H54 (cell line): ENCODE measurements at places on chromosomes 12 and 14.

DNA sequence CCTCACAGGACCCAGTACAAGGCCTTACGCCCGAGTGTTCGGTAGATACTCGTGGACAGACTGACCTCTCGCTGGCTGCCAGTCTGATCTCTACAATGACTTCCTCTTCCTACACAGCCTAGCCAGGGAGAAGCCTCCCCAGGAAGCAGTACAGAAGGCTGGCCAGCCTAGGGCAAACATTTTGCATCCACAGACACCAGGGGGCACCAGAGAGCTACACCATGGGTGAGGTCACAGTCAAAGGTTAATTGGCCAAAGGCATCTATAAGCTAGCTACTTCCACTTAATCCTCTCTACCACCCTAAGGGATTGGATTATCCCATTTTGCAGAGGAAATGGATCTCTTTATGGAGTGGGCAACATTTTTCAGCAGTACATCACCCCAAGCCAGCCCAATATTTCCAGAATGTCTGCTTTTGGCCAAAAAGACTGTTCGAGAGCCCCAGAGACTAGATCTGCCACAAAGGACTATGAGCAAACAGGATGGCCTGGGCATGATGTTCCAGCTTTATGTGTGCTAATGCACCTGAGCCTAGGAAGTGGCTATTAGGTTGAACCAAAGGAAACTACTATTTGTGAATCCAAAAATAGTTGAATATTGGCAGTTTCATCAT, 14.6 kb upstream of the PNMA1 start:
- peak; percentile 92 for DNase-seq

GRCh38 chr12:46718495-46718894, 107.3 kb downstream of the SLC38A4 start:
- no peak for DNase-seq

GRCh38 chr14:30621940-30622830, at the start of gene SCFD1:
TSS of gene SCFD1 (plus strand) at chr14:30622319. CDS start at chr14:30622339, 20 bp downstream.
- DNase-seq = peak; percentile 34

DNA sequence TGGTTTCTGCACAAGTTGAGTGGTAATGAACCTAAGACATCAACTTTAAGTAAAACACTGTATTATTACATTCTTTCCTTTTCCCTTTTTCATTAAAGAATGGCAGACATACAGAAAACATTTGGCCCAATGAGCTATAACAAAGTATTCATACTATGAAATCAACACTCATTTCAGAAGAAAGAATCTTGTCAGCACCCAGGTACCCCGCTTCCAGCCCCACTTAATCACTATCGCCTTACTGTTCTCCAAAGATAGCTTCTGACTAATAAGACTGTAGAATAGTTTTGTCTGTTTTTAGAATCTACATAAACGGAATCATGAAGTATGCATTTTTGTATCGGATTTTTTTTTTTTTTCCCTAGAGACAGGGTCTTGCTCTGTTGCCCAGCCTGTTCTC, 9.5 kb downstream of the CNTN1 start:
- DNase-seq = no peak

GRCh38 chr14:79596551-79596950, 614.8 kb downstream of the DIO2 start:
- DNase-seq = no peak

DNA sequence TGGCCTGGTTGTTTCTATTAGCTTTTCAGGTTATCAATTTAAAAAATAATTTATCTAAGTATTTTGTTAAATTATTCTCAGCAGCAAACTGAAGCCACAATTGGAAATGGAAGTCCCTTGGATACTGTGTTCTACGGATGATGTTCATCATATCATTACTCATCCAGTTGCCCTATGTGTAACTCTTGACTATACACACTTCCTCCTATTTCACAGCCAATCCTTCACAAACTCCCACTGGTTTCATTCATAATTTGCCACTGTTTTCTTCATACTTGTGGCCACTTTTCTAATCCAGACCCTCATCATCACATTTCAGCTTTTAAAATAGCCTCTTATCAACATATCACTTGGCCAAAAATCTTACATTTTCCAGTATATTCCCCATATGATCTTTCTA, 84.0 kb downstream of the CATSPERB start:
- DNase-seq = no peak

- no peak for DNase-seq
Observed at GRCh38 chr14:21924479-21924878, 250.9 kb upstream of the OR4E1 start.

- no peak for DNase-seq
Observed at GRCh38 chr14:89206389-89207031, 210.5 kb downstream of the FOXN3 start.

DNA sequence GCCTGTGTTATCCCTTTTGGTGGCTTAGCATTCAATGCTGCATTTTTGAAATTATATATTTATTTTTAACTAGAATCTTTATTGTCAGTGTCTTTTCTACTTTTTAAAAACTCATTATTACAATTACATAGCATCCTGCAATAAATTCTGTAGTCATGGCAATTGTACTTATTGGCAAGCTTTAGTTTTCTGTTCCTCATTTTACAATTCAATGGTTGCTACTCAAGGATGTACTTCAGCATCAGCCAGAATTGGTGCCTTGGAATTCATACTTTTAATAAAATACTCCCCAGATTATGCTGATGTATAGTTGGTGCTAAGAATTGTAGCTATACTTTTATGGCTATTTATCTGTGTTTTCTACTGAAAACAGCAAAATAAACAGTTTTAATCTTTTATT, 1756.8 kb upstream of the SEL1L start:
- DNase-seq = no peak

DNA sequence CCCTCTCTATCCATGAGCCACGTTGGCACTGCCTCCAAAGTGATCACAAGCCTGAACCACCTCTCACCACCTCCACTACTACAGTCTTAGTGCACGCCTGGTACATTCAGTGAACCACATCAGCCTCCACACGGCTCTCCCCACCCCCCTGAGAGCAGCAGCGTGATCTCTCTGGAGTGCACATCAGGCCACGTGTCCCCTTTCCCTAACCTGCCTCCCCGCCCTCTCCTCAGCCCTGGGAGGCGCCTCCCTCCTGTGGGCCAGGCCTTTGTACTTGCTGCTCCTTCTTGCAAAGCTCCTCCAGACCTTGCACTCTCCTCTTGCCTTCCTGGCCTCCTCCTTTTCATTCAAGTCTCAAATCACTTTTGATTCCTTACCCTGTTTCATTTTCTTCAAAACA, 49.8 kb downstream of the SLC6A12 start:
- no peak for DNase-seq

DNA sequence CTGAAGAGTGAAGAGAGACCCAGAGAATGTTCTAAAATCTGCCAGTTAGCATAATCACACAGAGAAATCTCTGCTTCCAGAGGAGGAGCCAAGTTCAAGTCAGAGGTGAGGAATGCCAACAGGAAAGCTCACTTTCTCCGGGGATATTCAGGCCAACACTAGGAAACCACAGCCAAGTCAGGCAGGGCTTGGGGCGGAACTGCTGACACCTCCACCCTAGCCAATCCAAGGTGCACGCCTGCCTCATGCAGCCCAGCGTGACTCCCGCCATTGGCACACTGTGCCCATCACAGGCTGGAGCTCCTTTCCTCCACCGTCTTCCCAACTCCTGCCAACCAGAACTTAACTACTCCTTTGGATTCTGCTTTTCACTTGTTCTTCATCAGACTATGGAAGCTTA, 374.3 kb upstream of the CCDC196 start:
- no peak for DNase-seq

DNA sequence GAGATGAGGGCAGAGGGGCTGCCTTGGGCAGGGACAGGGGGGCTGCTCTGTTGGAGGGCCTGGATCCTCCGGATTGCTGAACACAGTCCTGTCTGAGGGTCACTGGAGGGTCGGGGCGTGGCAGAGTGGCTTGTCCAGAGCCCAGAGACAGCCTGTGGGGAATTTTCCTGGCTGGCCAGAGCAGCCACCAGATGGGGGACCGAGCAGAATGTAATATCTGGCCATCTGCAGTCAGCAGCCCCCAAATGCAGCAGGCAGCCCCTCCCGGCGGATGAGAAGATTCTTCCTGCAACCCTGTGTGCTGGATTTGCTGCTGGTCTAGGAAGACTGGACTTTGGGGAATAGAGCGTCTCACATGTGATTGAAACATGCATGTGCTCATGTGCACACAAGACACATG, 23.3 kb upstream of the NOS1 start:
- no peak for DNase-seq

- peak; percentile 51 for DNase-seq
Observed at GRCh38 chr12:122951406-122951805, 14.9 kb downstream of the ABCB9 start.

DNA sequence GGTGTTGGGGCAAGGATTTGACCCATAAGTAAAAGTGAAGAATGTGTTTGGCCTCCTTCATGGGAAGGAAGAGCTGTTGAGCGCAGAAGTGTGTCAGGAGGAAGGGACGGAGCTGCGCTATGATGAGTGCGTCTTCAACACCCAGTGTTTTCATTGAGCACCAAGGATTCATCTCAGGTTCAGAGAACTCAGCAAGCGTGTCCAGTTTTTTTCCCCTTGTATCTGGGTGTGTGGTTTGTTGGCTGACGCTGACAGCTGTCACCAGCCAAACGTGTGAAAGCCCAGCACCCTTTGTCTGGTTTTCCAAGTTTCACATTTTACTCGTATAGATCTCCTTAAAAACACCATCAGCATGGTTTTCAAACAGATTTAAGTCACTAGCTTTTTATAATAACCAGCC, 12.3 kb downstream of the EP400 start:
- DNase-seq = no peak

GRCh38 chr12:50019524-50019923, 5.8 kb downstream of the RACGAP1 start:
- DNase-seq = no peak

DNA sequence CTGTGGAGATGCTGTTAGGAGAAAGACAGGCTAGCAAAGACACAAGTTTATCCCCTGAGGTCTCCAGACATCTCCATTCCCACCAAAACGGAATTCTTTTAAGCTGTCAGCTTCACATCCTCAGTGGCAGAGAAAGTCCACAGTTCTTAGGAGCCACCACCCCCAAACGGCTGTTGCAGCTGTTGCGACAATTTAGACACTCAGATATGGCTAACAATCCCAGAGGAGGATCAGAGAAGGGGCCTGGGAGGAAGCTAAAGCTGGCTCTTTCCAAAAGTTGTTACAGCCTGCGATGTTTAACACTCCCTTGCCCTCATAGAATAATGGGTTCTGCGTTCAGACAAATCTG, 1.9 kb upstream of the ATP5MC2 start:
- DNase-seq = no peak

GRCh38 chr12:14514154-14514842, 53.4 kb downstream of the PLBD1 start:
- no peak for DNase-seq

GRCh38 chr12:94603434-94604365, 46.7 kb downstream of the TMCC3 start:
- no peak for DNase-seq

- peak; percentile 98 for DNase-seq
Observed at GRCh38 chr12:7129872-7130691, at the start of gene CLSTN3. TSS of gene CLSTN3 (plus strand) at chr12:7130371. CDS start at chr12:7130649, 278 bp downstream.

DNA sequence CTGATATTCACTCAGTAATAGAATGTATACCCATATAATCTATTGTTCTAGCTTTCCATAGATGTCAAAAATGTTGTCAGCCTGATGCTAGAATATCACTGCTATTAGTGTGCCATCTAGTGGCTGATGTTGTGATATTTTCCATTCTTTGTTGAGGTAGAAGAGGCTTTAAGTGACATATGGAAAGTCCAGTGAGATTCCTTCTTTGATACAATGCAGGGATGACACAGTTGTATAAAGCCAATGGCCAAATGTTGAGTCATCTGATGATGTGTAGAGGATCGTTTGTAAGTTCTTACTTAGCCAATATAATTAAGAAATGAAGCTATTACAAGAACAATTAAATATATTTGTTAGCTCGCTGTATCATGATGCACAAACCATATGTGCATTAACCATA, 58.1 kb upstream of the PCED1B start:
- DNase-seq = peak; percentile 26

- DNase-seq = no peak
Observed at GRCh38 chr12:63909746-63910145, 65.2 kb downstream of the SRGAP1 start.

DNA sequence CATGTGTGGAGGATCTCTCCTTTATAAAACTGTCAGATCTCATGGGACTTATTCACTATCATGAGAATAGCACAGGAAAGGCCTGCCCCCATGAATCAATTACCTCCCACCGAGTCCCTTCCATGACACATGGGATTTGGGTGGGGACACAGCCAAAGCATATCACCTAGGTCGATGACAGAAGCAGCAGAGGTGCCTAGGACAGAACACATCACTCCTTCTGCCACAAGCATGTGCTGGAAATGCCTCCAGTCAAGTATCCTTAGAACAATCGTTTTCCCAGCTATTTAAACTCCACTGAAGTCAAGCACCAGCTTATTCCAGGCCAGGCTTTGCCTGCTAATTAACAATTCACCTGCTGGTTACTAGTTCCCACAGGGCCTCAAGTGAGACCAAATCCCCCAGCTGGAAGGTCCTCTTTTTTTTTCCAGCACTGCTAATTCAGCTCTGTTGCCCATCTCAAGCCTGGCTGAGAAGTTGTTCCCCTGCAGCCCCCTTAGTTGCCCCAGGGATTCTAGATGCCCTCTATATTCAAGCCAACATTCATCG, 212.3 kb upstream of the NUDT4 start:
- DNase-seq = no peak

GRCh38 chr14:23669441-23669840, 33.3 kb downstream of the DHRS2 start:
- DNase-seq = no peak

GRCh38 chr12:133081159-133081780, 547 bp downstream of the ZNF140 start:
- DNase-seq = peak; percentile 7

GRCh38 chr12:106956048-106956578, 406 bp downstream of the TMEM263 start:
- peak; percentile 49 for DNase-seq

DNA sequence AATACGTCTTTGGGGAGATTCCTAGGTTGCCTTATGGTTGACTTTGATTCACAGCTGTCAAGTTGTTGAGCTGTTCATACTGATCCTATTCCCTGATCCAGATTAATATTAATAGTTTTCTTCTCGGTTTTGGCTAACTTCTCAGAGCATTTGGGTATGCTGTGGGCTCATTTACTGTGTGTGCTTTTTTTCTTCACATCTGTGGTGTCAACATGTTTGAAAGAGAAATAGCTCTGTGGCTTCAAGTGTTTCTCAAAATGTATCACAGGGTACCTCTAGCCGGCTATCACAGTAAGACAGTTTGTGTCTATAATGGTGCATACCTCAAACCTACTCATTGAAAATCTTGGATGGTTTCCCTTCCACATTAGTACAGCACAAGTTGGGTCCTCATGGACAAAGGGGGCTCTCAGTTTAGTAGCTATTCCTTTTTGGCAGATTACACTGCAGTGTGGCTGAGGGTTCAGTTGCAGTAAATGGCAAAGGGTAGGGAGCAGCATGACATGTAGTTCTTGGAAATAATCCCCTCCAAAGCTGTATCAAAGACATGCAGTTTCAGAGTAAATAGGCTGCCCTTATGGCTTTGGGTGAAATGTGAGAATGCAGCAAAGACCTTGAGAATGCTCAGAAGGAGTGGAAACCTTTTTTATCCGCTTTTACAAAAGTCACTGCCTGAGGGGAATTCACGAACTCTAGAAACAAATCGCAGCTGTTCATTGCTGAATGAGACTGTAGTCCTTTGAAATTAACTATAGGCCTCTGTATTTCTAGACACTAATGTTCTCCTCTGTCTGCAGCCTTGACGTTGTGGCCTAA, 102.4 kb upstream of the ATF1 start:
- DNase-seq = no peak

GRCh38 chr12:27604431-27604830, 80.4 kb downstream of the PPFIBP1 start:
- no peak for DNase-seq
